ENCODE measurements at places on chromosomes 2 and 18.

GRCh38 chr2:114614592-114614991 is 172.2 kb downstream of the DPP10 start:
- DNase-seq, result no peak

DNA sequence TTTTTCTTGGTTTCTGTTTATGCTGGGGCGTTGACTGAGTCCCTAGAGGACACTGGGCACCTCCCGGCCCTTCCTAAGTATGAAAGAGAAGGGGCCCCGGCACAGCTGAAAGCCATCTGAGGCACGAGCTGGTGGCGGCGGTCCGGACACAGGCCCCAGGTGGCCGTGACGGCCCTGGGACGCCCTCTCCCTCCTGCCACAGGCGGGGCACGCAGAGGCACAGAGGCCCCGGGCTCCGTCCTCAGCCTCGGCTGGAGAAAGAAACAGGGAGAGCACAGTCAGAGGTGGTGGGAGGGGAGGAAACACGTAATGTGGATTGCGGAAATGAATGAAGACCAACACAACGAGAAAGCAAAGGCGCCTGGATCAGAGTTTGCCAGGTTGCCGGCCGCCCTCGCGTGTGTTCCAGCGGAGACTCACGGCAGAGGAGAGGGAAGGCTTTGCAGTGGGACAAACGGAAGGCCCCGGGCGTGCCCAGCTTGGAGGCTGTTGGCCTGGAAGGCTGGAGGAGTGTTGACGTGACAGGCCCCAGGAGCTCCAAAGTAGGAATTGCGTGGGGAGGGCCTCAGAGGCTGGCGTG is 119.1 kb downstream of the PTGR3 start:
- DNase-seq, result no peak

DNA sequence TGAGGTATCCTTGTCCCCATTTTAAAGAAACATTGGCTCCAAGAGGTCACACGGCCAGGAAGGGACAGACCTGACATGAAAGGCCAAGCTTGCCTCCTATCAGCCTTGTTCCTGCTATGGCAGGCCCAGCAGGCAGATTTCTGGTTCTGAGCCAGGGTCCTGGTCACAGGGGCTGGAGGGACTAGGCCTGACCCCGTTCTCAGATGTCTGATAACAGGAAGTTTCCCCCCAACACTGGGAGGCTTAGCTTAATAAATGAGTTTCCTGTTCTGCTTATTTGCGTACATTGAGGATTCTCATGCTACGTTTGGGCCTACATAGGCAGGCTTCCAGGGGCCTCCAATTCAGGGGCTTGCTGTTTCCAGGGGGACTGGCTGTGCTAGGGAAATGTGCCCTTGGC is 107.8 kb upstream of the LTBP1 start:
- DNase-seq, result no peak

DNA sequence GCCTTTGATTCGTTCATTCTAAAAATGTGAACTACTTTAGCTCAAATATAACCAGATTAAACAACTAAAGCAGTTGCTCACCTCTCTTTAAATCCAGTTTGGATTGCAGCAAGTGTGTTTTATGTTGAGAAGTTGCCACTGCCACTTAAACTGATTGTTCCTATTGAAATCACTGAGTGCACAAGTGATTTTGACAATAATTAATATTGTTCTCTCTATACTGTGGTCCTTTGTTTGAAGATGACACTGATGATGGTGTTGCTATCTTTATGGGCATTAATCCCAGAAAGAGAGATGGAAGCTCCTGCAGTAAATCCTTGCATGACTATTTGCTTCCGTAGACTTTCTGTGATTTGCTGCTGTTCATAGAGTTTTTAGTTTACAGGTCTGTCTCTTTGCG is 251.4 kb upstream of the ZEB2 start:
- no peak for DNase-seq

GRCh38 chr2:118689456-118689855 is 158.0 kb downstream of the EN1 start:
- no peak for DNase-seq

DNA sequence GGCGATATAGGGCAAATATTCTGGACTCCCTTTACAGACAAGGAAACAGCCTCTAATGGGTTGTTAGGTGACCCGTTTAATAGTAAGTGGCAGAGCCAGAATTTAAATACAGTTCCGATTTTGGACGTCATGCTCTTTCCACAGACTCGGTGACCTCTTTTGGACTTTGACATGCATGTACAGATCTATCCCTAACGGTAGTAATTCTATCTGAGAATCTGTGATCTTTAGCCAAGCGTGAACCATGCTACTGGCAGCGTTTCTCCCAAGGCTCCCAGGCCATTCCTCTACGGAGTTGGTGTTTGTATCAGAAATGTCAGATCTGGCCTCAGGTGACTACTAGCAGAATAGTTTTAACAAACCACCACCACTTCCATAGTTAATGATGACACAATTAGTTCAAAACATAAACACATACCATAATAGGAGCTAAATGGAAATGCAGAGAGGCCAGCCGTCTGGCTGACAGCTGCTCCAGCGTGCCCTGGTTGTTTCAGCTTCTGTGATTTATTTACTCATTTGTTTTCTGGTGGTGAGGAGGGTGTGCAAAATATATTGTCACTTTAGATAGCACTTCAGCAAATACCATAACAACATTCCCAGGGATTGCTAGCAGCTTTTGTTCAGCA is 304.6 kb upstream of the LYPD1 start:
- DNase-seq, result no peak

- DNase-seq, result no peak
These were observed at the start of gene APCDD1 for GRCh38 chr18:10453806-10454680. APCDD1 (plus strand) TSS chr18:10454635; CDS start chr18:10454982, 347 bp downstream.

Measured in BJ (cell line).